ENCODE measurements at places on chromosomes 1 and 21.

DNA sequence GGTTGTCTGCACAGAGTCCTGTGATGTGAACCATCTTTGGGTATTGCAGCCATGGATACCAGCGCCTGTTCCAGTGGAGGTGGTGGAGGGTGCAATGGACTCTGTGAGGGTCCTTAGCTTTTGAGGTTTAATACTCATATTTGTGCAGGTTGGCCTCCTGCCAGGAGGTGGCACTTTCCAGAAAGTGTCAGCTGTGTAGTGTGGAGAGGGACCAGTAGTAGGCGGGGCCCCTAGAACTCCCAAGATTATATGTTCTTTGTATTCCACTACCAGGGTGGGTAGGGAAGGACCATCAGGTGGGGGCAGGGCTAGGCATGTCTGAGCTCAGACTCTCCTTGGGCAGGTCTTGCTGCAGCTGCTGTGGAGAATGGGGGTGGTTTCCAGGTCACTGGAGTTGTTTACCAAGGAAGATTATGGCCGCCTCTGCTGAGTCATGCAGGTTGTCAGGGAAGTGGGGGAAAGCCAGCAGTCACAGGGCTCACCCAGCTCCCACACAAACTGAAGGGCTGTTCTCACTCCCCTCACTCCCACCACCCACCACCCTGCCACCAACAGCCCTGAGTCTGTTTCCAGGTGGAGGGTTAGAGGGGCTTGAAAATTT is 31.2 kb upstream of the ZNF678 start:
- DNase-seq = no peak

- DNase-seq = no peak
These were observed 89.7 kb downstream of the BCAR3 start for GRCh38 chr1:93591676-93592550.

GRCh38 chr1:197606168-197606845 is 169.0 kb downstream of the DENND1B start:
- no peak for DNase-seq

- no peak for DNase-seq
These were observed 60.6 kb downstream of the AGPAT3 start for GRCh38 chr21:43925609-43926008.

GRCh38 chr1:114676115-114676514 is 6.3 kb upstream of the DENND2C start:
- no peak for DNase-seq

- no peak for DNase-seq
These were observed 80.2 kb downstream of the ETS2 start for GRCh38 chr21:38885909-38886308.

DNA sequence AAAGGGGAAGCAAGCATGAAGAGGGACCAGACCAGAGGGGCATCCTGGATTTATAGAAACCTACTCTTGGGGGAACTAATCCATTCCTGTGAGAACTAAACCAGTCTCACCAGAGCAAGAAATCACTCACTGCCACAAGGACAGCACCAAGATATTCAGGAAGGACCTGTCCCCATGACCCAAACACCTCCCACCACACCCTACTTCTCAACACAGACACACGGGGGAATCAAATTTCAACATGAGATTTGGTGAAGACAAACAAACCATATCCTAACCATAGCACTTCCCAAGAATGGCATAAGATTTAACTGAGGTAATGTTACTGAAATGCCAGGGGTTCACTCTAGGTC is 12.1 kb upstream of the POU2F1 start:
- DNase-seq = no peak

GRCh38 chr1:176744142-176744541 is 281.2 kb downstream of the PAPPA2 start:
- DNase-seq = no peak

GRCh38 chr1:214709241-214709640 is 106.2 kb downstream of the CENPF start:
- no peak for DNase-seq

GRCh38 chr1:92662048-92662447 is 122.9 kb downstream of the EVI5 start:
- no peak for DNase-seq

DNA sequence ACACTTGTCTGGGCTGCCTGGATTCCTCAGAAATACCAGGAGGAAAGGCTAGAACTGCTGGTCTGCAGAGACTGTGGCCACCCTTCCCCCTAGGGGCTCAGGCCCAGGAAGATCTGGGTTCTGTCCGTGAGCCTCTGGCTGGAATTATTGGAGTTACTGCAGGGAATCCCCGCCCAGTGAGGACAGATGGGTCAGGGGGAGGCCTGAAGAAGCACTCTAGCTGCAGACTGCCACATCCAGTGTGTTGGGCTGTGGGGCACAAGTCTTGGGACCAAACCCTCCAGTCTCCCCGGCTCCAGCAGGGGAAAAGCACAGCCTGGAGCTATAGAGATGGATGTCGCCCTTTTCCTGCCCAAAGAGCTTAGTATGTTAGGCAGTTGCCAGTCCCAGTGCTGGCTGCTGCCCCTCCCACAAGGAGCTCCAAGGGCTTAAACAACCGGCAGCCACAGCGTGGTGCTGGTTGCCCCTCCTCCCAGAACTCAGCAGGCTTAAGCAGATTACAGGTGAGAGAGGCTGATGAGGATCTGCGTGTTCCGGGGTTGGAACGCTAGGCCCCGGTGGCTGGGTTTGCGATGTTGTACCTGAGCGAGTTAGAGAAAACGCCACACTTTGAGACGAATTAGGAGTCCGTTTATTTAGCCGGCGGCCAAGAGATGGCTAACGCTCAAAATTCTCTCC is 255.5 kb upstream of the LRRC7 start:
- no peak for DNase-seq

DNA sequence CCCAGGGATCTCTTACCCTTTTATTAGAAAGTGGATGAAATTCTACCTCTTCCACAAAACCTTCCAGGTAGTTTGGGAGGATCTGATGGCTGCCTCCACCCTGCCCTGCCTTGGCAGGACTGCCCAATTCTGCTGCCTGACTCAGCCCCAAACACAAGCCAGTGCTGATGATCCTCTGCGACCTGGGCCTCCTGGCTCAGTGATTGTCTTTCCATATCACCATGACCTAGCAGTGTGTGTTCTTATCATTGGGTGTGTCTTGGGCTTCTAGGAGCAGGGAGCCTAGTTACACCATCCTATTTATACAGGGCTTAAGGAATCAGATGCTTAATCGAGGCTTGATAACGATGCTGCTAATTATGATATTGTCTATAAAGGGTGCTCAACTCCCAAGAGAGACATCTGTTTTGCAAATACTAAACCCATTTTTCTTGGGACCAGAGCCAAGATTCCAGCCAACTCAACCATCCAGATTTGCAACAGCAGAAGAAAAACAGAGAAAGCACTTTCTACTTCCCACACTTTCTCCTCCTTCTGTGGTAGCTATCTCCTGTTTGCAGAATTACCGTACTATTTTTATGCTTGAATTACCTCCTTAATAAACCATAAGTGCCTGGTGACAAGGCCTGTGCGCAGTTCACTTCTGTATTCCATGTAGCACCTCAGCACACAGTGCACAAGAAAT is 36.5 kb upstream of the KIF21B start:
- no peak for DNase-seq

- DNase-seq = no peak
These were observed 20.7 kb downstream of the NGF start for GRCh38 chr1:115317101-115318012.

- DNase-seq = no peak
These were observed 660.7 kb downstream of the PTPRU start for GRCh38 chr1:29896791-29897714.

- no peak for DNase-seq
These were observed 36.5 kb upstream of the RC3H1 start for GRCh38 chr1:174058624-174059023.

DNA sequence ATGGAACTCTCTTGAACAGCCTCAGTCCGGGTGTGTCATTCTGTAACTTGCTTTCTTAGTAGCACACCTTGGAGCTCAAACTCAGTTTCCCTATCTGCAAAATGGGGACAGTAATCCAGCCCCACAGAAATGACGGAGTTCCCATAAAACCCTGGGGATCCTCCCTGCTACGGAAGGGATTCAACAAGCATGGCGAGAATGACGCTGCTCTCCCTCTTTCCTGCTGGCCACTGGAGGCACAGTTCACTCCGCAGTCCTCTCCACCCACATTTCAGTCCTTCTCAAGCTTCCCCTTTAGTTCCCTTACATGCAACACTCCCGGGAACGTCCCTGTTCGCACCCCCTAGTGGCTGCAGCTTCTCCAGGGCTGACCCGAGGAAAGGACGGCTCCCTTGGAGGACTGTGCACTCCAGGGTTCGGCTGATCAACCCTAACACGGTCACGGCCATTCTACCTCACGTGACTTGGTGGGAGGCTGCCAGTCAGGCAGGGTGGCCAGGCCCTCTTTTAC is 20.6 kb downstream of the RUNX3 start:
- DNase-seq = no peak

GRCh38 chr1:207763091-207763490 is 11.2 kb downstream of the CD46 start:
- no peak for DNase-seq

GRCh38 chr1:39006726-39007645 is 15.9 kb downstream of the AKIRIN1 start:
- no peak for DNase-seq

- no peak for DNase-seq
These were observed 28.1 kb upstream of the PLXNA2 start for GRCh38 chr1:208272311-208272710.

DNA sequence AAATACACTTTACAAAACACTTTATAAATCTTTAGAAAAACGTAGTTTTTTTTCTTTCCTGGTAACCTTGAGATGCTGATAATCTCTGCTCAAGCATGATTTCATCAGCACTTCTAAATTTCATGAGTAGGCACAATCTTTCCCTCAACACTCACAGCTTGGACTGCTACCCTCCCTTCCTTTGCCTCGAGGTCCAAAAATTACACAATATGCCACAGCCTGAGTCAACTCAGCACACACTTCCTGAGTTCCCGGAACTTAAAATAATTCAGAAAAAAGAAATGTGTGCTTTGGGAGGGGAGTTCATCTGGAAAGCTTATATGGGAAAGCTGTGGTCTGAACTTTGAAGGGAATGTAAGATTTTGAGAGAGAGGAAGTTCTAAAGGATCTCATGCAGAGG is 5.9 kb downstream of the CLCA2 start:
- DNase-seq = peak; percentile 95

DNA sequence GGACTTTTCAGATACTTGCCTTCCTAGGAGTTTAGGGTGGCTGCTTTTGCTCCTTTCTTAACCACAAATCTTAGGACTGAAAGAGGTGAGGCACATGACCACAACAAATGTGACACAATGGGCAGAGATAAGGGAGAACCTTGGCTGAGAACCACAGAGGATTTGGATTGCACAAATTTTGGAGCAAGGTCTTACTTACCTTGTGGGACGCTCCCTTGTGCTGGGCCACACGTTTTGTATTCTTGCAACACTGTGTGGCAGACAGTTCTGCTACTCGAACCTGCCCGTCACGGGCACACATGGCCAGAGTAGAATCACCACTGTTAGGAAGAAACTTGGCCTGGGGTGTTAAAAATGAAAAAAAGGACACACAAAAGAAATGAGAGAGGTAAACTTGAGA is 23.9 kb downstream of the DCAF8 start:
- no peak for DNase-seq

- no peak for DNase-seq
These were observed 29.1 kb downstream of the PIGP start for GRCh38 chr21:37043818-37044217.

GRCh38 chr21:15809818-15810217 is 80.0 kb downstream of the USP25 start:
- peak; percentile 29 for DNase-seq

- DNase-seq = no peak
These were observed 125.5 kb downstream of the CHRM3 start for GRCh38 chr1:239511875-239512274.

GRCh38 chr1:15885701-15886610 is 38.4 kb downstream of the SPEN start:
- peak; percentile 87 for DNase-seq

GRCh38 chr1:98306517-98307089 is 354.9 kb upstream of the SNX7 start:
- DNase-seq = no peak

- DNase-seq = no peak
These were observed 153.6 kb downstream of the HIVEP3 start for GRCh38 chr1:41765152-41765551.

DNA sequence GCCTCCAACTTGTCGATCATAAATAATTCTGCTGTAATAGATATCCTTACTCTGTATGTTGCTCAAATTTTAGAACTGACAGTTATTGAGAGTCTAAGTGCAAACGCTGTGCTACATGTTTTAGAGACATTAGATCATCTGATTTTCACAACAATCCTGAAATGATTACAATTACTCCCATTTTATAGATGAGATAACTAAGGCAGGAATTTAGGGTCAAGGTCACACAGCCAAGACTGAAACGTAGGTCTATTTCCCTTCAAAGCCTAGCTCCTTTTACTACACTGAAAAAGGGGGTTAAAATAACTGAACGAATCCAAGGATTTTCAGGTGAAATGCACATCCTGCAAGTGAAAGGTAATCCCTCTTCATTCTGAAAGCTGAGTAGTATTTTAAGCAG is 2.7 kb upstream of the DCAF6 start:
- DNase-seq = no peak

- DNase-seq = no peak
These were observed 11.2 kb downstream of the KIAA1614 start for GRCh38 chr1:180923887-180924286.

DNA sequence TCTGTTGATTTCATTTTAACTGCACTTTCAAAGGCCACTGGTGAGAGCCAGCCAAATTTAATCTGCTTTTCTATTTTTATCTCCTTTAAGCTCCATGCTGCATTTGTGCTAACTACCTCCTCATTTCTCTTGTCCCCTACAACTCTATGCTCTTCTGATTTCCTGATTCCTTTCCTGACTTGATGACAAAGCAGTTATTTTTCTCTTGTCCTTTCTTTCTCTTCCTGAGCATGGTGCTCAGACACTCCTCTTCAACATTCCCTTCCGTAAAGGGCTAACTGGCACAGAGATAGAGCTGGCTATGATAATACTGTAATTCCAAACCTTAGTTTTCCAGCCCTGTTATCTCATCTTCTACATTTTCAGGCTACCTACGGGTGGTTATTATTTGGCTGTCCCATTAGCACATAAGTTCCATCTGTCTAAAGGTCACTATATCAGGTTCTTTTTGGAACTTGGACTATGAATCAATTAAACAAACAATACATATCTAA is 6.8 kb upstream of the BCAS2 start:
- no peak for DNase-seq

GRCh38 chr1:48309564-48310082 is 87.1 kb downstream of the SLC5A9 start:
- DNase-seq = no peak

GRCh38 chr1:205719762-205720161 is 30.2 kb downstream of the NUCKS1 start:
- no peak for DNase-seq
